ENCODE measurements at places on chromosomes 16 and 17. TPM values are rescaled to one million over a fixed set of nuclear protein-coding genes. Genes with fewer than 3 reads are reported as not detected.

- no peak within 1 kb of the TSS for H3K27ac ChIP-seq
- peaks cover 8% of the 10 kb centered on the region for H3K4me1 ChIP-seq
- peak within 1 kb of the TSS; percentile 58 for H3K4me3 ChIP-seq
- DNase-seq, result no peak
These were observed at the start of gene RIPOR1 for GRCh38 chr16:67528222-67528869. RIPOR1 (plus strand) TSS chr16:67528829; CDS start chr16:67538447, 9,618 bp downstream.

DNA sequence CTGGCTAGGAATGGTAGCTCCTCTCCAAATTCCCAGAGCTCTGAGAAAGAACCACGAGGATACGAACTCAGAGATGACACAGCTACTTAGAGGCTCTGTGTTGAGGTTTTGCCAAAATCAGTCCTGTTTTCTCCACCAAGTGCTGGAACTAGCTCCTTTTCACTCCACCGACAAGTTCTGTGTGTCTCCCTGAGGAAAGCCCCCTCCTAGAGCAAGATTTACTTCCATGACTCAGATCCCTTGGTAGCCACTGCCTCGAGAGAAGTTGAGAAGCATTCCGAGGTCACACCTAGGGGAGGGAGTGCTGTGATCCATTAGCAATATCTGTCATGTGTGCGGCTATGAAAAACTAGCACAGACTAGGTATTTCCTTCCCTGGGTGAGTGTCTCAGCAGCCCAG, 30.6 kb downstream of the IL21R start:
- no peak overlapping the region for H3K4me3 ChIP-seq
- no peak overlapping the region for H3K27ac ChIP-seq
- peaks cover 7% of the 10 kb centered on the region for H3K36me3 ChIP-seq
- peaks cover 8% of the 10 kb centered on the region for H3K4me1 ChIP-seq
- DNase-seq, result no peak
- no peaks in the 10 kb centered on the region for H3K27me3 ChIP-seq

GRCh38 chr17:33198954-33199353, 94.1 kb downstream of the ASIC2 start:
- H3K27ac ChIP-seq, result no peak overlapping the region
- H3K27me3 ChIP-seq, result no peaks in the 10 kb centered on the region
- H3K36me3 ChIP-seq, result no peaks in the 10 kb centered on the region
- DNase-seq, result no peak

DNA sequence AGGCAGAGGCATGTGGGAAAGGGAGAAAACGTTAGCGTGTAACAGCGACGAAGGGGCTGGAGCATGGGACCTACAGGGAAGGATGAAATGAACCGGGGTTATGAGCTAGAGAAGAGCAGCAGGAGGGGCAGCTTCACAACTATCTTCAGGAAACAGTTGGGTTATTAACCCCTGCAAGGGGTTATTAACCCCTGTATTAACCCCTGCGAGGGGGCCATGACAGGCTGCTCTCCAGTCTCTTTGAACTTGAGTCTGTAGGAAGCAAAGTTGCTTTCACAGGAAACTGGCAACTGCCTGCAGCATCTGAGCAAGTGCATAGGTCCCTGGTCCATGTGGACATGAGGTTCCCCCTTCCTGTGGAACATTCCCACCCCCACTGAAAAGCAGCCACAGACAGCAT, 119.2 kb upstream of the CRHR1 start:
- no peaks in the 10 kb centered on the region for H3K36me3 ChIP-seq
- no peak overlapping the region for H3K27ac ChIP-seq
- no peak for DNase-seq
- no peaks in the 10 kb centered on the region for H3K4me1 ChIP-seq
- H3K4me3 ChIP-seq, result no peak overlapping the region

DNA sequence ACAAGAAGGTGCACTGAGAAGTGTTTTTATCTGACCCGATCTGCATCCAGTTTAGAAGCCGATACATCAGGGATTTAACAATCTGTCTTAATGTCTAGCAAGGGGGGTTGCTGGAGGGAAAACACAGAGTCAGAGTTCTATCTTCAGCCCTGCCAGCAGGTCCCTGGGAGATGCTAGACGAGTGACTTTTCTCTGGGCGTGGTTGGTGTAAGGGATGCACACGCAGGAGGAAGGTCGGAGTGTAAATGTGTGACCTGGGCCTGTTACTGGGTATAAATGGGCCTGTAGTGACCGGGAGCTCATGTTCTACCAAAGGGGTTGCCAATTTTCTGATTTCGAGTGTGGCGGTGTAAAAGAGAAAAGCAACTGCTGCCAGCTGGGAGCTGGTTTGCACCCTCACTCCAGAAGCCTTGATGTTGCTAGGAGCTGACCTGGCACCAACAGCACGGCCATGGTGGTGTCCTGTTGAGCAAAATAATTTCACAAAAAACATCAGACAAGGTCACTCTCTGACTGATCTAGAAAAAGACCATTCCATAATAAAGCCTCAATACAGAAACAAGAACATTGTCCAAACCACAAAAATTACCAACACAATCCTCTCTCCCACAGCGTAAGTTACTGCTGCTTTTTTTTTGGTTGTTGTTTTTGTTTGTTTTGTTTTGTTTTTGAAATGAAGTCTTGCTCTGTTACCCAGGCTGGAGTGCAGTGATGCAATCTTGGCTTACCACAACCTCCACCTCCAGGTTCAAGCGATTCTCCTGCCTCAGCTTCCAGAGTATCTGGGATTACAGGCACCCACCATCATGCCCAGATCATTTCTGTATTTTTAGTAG, 1.3 kb upstream of the KCTD13 start:
- H3K27ac ChIP-seq, result no peak overlapping the region
- H3K4me1 ChIP-seq, result peaks cover 15% of the 10 kb centered on the region
- H3K27me3 ChIP-seq, result no peaks in the 10 kb centered on the region
- no peak for DNase-seq

DNA sequence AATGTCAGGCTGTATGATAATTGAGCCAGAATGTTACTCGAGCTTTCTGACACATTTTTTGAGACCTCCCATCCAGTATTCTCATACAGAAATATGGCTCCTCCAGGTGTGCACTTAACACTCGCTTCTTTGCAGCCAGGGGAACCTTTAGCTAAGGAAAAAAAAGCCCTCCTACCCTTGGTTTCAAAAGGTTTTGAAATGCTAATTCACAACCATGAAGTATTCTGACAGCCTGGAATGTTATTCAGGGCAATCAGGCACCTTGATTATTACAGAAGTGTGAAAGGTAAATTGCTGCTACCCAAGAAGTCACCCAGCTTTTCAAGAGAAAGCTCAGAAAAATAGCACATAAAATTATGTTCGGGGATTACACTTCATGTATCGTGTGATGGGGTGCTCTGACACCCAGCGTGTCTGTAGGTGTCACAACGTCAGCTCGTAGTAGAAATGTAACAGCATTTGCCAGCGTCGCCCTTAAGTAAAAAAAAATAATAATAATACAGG, 41.1 kb downstream of the NTN1 start:
- no peak overlapping the region for H3K4me3 ChIP-seq
- no peak for DNase-seq
- H3K4me1 ChIP-seq, result no peaks in the 10 kb centered on the region

GRCh38 chr16:87203060-87203656, 114.0 kb downstream of the C16orf95 start:
- DNase-seq, result no peak
- H3K27ac ChIP-seq, result no peak overlapping the region
- no peaks in the 10 kb centered on the region for H3K36me3 ChIP-seq
- no peaks in the 10 kb centered on the region for H3K4me1 ChIP-seq
- H3K27me3 ChIP-seq, result peaks cover 15% of the 10 kb centered on the region

GRCh38 chr17:48970865-48971687, 2.7 kb upstream of the GIP start:
- H3K4me1 ChIP-seq, result no peaks in the 10 kb centered on the region
- H3K36me3 ChIP-seq, result no peaks in the 10 kb centered on the region
- no peak overlapping the region for H3K27ac ChIP-seq
- H3K27me3 ChIP-seq, result peaks cover 64% of the 10 kb centered on the region

- peak; percentile 83 for DNase-seq
- H3K27me3 ChIP-seq, result no peaks in the 10 kb centered on the region
- peak overlapping the region; percentile 76 for H3K27ac ChIP-seq
- H3K4me3 ChIP-seq, result no peak overlapping the region
These were observed 81.1 kb downstream of the ANKRD11 start for GRCh38 chr16:89409161-89409711.

DNA sequence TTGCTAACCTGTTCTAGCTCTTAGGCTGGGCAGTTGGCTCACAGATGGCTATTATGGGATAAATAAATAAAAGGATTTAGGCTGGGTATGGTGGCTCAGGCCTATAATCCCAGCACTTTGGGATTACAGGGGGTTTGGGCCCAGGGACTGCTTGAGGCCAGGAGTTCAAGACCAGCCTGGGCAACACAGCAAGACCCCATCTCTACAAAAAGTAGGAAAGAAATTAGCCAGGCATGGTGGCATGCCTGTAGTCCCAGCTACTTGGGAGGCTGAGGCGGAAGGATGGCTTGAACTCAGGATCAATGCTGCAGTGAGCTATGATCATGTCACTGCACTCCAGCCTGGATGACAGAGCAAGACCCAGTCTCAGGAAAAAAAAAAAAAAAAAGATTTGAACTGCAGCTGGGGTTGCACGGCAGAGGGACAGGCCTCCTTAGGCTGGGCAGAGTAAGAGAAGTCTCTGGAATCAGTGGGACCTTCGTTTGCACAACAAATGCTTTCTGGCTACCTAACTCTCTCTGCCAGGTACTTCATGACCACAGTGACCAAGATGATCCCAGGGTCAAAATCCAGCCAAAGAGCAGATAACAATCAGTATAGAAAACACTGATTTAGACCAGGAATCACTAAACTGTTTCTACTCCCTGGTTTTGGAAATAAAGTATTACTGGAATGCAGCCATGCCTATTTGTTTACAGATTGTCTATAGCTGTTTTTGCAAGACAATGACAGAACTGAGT, 6.8 kb downstream of the RUSF1 start:
- H3K4me3 ChIP-seq, result no peak overlapping the region
- H3K27ac ChIP-seq, result no peak overlapping the region
- peaks cover 2% of the 10 kb centered on the region for H3K4me1 ChIP-seq
- H3K36me3 ChIP-seq, result peaks cover 41% of the 10 kb centered on the region
- H3K27me3 ChIP-seq, result no peaks in the 10 kb centered on the region

Gene WFDC1
- not detected for total RNA-seq

DNA sequence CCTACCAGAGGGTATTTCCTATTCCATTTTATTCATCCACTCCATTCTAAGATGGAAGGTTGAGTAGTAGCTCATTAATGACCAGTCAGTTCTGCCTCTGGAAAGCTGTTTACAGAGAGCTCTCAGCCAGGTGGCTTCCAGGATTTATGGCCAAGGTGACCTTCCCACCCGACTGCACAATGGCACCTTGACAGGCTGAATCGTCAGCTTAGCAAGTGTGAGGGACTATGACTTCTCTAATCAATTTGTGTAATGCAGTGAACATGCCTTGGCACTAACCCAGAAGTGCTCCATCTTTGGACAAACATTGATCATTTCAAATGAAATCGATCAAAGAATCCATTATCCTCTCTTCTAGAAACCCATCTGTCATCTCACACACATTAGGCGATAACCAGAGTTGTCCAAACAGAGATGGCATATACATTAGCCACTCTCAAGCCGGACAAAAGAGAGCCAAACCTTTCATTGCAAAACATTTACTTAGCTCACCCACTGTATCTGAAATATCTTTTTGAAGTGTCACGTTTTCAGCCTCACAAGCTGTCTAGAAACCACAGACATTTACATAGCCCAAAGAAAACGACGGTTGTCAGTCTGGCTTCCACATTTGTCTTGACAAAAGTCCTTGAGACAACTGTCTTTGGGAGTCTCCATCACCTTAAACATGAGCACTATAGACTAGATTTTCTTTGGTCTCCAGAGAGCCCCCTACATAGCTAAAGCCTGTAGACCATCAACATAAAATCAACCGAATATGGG, 35.6 kb downstream of the CLEC3A start:
- no peak overlapping the region for H3K27ac ChIP-seq
- DNase-seq, result no peak
- no peak overlapping the region for H3K4me3 ChIP-seq
- H3K27me3 ChIP-seq, result peaks cover 19% of the 10 kb centered on the region

- H3K4me3 ChIP-seq, result no peak overlapping the region
- H3K27me3 ChIP-seq, result no peaks in the 10 kb centered on the region
- no peak overlapping the region for H3K27ac ChIP-seq
- DNase-seq, result no peak
- H3K4me1 ChIP-seq, result no peaks in the 10 kb centered on the region
These were observed 348.7 kb downstream of the CDH11 start for GRCh38 chr16:64773184-64773583.

- DNase-seq, result no peak
- peaks cover 19% of the 10 kb centered on the region for H3K27me3 ChIP-seq
- H3K4me1 ChIP-seq, result no peaks in the 10 kb centered on the region
- no peak overlapping the region for H3K4me3 ChIP-seq
These were observed 62.8 kb downstream of the DHRS7C start for GRCh38 chr17:9728564-9728963.

GRCh38 chr16:56610017-56610608, 1.7 kb downstream of the MT2A start:
- peak overlapping the region; percentile 66 for H3K4me3 ChIP-seq
- no peaks in the 10 kb centered on the region for H3K27me3 ChIP-seq
- no peaks in the 10 kb centered on the region for H3K36me3 ChIP-seq
- peak; percentile 88 for DNase-seq
- H3K27ac ChIP-seq, result peak overlapping the region; percentile 95

- no peak overlapping the region for H3K4me3 ChIP-seq
- peaks cover 25% of the 10 kb centered on the region for H3K27me3 ChIP-seq
- H3K27ac ChIP-seq, result no peak overlapping the region
- no peaks in the 10 kb centered on the region for H3K4me1 ChIP-seq
These were observed 267.2 kb downstream of the PARN start for GRCh38 chr16:14362774-14363371.

DNA sequence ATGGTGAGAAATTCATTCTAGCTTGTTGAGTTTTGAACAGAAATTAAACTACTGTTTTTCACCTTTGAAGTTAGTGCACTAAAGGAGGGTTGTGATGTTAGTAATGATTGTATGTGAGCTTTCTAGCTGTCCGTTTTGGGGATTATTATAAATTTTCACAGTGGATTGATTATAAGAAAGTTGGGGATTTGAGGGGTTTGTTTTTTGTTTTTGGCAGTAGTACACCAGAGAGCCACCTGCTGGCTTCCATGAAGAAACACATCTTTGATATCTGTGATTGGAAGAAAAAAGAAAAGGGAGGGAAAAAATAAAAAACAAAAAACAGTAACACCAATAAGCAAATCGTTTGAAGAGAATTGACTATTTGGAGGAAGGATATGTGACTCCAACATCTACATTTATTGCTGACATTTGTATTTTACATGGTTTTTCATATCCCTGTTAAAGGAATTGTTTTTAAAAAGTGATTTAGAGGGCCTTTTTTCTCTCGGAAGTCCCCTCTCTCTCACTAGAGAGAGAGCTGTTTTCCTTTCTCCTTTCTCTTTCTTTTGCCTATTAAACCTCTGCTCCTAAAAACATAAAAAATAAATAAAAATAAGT, 1469.5 kb upstream of the GOT2 start:
- H3K4me3 ChIP-seq, result no peak overlapping the region
- H3K36me3 ChIP-seq, result no peaks in the 10 kb centered on the region
- H3K27me3 ChIP-seq, result no peaks in the 10 kb centered on the region
- no peak for DNase-seq

GRCh38 chr17:74698069-74698468, 14.7 kb downstream of the CD300LF start:
- no peak overlapping the region for H3K27ac ChIP-seq
- no peaks in the 10 kb centered on the region for H3K4me1 ChIP-seq
- H3K36me3 ChIP-seq, result no peaks in the 10 kb centered on the region
- H3K27me3 ChIP-seq, result peaks cover 31% of the 10 kb centered on the region
- H3K4me3 ChIP-seq, result no peak overlapping the region

All from T-cell (primary cell).